AG09319 (cell line): ENCODE measurements at places on chromosomes 1 and 21.

DNA sequence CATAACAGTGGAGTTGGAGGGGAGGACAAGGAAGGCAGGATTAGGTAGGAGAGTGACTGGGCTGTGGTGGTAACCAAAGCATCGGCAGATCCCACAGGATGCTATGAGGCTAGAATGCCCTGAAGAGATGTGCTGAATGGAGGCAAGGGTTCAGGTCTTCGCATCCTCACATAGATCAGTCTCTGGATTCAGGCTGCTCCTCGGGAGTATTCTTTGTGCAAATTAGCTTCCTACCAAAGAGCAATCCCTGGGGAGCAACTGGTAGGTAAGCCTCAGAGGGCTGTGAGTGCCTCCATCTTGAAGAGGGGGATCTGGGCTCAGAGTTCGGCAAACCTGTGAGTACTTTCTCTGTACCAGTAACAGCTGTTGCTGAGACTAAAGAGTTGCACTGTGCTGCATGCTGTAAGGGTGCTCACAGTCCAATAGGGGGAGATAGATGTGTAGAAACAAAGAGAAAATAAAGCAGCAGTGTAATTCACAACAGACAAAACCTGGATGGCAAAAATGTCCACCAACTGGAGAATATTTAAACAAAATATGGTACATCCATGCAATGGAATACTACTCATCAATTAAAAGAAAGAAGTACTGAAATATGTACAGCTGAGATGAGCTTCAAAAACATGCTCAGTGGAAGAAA lies 322.4 kb upstream of the DEPDC1 start:
- no peak for DNase-seq

DNA sequence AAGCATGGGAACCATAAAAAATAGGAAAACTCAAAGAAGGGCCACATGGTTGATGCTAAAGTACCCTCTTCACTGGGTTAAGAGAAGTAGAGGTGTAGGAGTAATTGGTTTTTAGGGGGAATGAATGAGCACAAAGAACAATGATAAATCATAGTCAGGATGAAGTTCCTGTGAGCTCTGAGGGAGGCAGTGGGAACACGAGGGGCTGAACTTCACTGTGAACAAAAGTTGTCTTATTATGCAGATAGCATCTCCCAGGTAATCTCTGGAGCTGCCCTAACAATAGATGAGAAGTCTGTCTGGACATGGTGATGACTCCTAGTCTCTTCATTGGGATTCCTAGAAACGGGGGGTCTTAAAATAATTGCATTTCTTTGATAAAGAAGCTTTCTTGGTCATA lies 127.9 kb downstream of the DNM3 start:
- no peak for DNase-seq

GRCh38 chr21:16028142-16028541 lies 298.4 kb downstream of the USP25 start:
- DNase-seq: no peak

GRCh38 chr1:178944729-178945128 lies 73.9 kb upstream of the ANGPTL1 start:
- no peak for DNase-seq

DNA sequence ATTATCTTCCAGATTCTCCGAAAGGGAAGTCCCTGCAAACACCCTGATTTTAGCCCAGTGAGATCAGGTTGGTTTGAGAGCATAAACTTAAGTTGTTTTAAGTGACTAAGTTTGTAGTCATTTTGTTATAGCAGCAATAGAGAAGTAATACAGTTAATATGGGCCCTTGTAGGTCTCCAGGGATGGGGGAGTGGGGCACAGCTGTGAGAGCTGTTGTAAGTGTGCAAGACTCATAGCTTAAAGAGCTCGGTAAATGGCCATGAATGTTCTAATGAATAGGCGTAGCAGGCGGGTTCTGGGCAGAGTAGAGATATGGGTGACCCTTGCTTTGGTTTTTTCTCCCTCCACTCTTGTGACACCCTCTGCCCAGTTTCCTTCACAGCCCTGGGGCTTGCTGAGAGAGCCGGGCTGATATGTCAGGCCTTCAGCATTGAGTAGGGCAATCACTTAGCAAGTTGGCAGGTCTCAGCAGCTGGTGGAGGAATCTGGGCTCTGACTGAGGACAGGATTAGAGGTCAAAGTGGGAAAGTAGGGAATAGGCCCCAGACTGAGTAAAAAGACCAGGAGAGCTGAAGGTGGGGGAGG lies 16.0 kb upstream of the ID3 start:
- no peak for DNase-seq
